ENCODE measurements at places on chromosomes 12 and 14.
A peak's percentile ranks its signal among the peaks of the same experiment; 100 is the strongest.

- no peak overlapping the region for H3K4me3 ChIP-seq
- peaks cover 10% of the 10 kb centered on the region for H3K4me1 ChIP-seq
- peaks cover 27% of the 10 kb centered on the region for H3K27me3 ChIP-seq
- H3K36me3 ChIP-seq: no peaks in the 10 kb centered on the region
- no peak for DNase-seq
Observed at GRCh38 chr12:54437243-54437642, 18.2 kb upstream of the ITGA5 start.

DNA sequence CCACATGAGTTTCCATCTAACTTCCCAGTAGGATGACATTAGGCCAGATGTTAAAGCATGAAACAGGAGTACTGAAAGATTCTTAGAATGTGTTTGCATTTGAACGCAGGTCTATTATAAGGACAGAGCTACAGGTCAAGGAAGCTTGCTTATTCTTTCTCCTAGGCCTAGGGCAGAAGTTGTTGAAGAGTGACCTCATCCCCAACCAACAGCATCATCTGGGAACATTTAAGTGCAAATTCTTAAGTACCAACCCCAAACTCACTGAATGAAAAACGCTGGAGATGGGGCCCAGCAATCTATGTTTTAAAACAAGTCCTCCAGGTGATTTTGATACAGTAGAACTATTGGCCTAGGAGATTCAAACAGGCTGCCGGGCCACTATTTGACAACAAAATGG, 52.4 kb downstream of the PAPLN start:
- peaks cover 4% of the 10 kb centered on the region for H3K4me1 ChIP-seq
- no peaks in the 10 kb centered on the region for H3K27me3 ChIP-seq
- peaks cover 27% of the 10 kb centered on the region for H3K36me3 ChIP-seq

- no peaks in the 10 kb centered on the region for H3K27me3 ChIP-seq
- no peak overlapping the region for H3K27ac ChIP-seq
- no peak overlapping the region for H3K4me3 ChIP-seq
- no peaks in the 10 kb centered on the region for H3K4me1 ChIP-seq
- no peaks in the 10 kb centered on the region for H3K36me3 ChIP-seq
- DNase-seq: no peak
Observed at GRCh38 chr12:60803147-60803546, 1207.3 kb downstream of the SLC16A7 start.

GRCh38 chr14:73768107-73768506, 53.9 kb upstream of the PNMA1 start:
- peaks cover 4% of the 10 kb centered on the region for H3K36me3 ChIP-seq
- no peaks in the 10 kb centered on the region for H3K27me3 ChIP-seq
- DNase-seq: no peak
- H3K27ac ChIP-seq: no peak overlapping the region
- no peak overlapping the region for H3K4me3 ChIP-seq

GRCh38 chr12:103930787-103931735, 851 bp downstream of the HSP90B1 start:
- peaks cover 33% of the 10 kb centered on the region for H3K4me1 ChIP-seq
- H3K27ac ChIP-seq: peak overlapping the region; percentile 99
- DNase-seq: no peak
- peaks cover 3% of the 10 kb centered on the region for H3K27me3 ChIP-seq
- peaks cover 39% of the 10 kb centered on the region for H3K36me3 ChIP-seq

GRCh38 chr14:31968107-31968810, 108.8 kb upstream of the ARHGAP5 start:
- no peak for DNase-seq
- no peaks in the 10 kb centered on the region for H3K27me3 ChIP-seq
- H3K27ac ChIP-seq: peak overlapping the region; percentile 52
- peaks cover 24% of the 10 kb centered on the region for H3K4me1 ChIP-seq
- peak overlapping the region; percentile 17 for H3K4me3 ChIP-seq

DNA sequence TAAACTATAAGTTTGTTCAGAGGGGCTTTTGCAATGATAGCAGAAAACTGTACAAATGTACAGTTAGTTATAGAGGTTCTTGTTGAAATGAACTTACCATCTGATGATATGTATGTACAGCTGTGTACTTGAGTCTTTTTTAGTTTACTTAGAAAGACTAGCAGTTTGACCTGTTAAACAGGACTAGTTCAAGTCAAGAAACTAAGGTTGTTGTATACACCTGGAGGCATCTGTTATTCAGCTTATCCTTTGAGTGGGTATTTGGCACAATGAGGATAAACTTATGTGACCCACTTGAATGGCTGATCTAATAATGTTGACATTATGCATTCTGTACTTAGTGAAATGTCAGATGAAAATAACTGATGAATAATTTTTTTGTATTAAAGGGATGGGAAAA, 13.4 kb downstream of the MTERF2 start:
- H3K27me3 ChIP-seq: no peaks in the 10 kb centered on the region
- peaks cover 20% of the 10 kb centered on the region for H3K36me3 ChIP-seq
- peaks cover 29% of the 10 kb centered on the region for H3K4me1 ChIP-seq

- no peak overlapping the region for H3K4me3 ChIP-seq
- DNase-seq: peak; percentile 32
- H3K36me3 ChIP-seq: no peaks in the 10 kb centered on the region
- H3K27me3 ChIP-seq: peaks cover 6% of the 10 kb centered on the region
Observed at GRCh38 chr12:104177663-104178501, 37.7 kb upstream of the TXNRD1 start.

DNA sequence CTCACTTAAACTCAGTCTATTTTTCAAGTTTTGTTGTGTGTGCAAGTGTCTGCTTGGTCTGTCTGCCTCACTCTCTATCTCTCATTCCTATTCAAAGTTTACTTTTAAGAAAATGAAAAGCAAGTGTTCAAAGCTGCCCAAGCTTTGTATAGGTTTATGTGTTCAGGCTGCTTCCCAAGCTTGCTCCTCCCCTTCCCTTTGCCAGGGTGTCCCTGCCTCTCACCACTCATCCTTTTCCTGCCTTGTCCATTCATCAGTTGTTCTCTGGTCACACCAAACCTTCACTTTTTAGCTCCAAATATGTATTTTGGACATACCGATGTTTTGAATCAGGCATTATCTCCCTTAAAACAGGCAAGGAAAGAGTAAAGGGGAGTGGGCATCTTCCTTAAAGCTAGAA, 41.3 kb downstream of the STK38L start:
- no peak overlapping the region for H3K27ac ChIP-seq
- no peaks in the 10 kb centered on the region for H3K27me3 ChIP-seq
- peaks cover 6% of the 10 kb centered on the region for H3K36me3 ChIP-seq
- H3K4me3 ChIP-seq: no peak overlapping the region
- no peak for DNase-seq

DNA sequence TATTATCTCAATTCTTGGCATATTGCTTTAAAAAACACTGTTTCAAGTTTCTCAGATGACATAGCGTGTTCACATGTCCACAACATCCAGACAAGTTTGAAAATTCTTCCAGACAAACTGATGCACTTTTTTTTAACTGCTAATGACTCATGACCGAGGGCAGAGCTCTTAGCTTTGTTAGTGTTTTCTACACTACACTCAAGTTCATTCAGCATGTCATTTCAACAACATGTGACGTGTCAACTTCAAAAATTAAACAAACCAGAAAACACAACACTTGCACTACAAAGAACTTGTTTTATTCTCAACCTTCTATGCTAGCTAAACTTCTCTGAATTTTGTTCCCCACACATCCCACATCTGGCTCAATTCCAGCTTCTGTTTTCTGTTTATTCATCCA, 1186.3 kb upstream of the FLRT2 start:
- H3K36me3 ChIP-seq: no peaks in the 10 kb centered on the region
- no peak overlapping the region for H3K27ac ChIP-seq
- H3K27me3 ChIP-seq: no peaks in the 10 kb centered on the region
- no peak for DNase-seq

- H3K4me1 ChIP-seq: no peaks in the 10 kb centered on the region
- no peak overlapping the region for H3K27ac ChIP-seq
- no peak for DNase-seq
- H3K27me3 ChIP-seq: no peaks in the 10 kb centered on the region
- no peak overlapping the region for H3K4me3 ChIP-seq
Observed at GRCh38 chr12:34333337-34333736, 311.0 kb downstream of the ALG10 start.

DNA sequence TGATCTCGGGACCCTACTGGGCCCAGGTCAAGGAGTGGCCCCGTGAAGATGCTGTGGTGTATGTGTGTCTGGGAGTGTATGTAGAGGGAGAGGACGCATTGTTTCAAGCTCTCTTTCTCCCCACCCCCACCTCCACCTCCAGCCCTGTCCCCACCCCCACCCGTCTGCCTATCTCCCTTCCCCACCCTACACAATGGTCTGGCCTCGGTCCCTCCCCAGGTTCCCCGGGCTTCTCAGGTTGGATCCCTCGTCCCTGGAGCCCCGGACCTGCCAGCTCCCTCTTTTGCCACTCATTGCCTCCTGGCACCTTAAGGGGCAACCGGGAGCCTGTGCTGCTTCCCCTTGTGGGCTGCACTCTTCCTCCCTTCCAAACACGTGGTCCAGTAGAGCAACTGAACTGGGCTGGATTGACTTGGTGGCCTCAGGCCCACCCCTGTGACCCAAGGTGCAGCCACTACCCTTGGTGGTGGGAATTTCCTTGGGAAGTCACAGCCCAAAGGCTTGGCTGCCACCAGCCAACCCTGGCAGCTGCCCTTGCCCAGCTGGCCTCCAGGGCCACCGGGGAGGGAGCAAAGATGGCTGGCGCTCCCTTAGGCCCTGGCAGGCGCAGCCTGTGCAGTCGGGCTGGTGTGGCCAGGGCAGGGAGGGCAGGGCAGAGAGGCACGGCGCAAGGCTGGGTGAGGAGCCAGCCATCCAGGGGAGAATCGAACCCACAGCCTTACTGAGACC, 628 bp downstream of the VRTN start:
- H3K27me3 ChIP-seq: peaks cover 32% of the 10 kb centered on the region
- DNase-seq: no peak
- no peak overlapping the region for H3K4me3 ChIP-seq
- no peaks in the 10 kb centered on the region for H3K4me1 ChIP-seq

DNA sequence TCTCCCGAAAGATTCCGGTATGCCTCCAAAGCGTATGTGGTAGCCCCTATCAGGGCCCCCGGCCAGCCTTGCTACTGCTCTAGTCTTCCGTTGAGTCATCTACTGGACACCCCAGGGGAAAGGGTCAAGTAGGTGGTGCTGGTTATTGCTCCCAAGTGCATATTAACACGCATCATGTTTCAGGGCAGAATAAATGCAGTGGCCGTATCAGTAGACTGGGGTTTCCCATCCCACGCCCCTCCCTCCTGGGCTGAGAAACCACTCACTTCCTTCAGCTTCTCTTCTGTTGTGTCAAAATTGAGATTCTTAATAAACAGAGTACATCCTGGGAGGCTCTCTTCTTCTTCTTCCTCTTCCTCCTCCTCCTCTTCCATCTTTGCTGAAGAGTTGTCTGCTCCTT, 39.3 kb downstream of the RBM19 start:
- peaks cover 22% of the 10 kb centered on the region for H3K36me3 ChIP-seq
- no peak overlapping the region for H3K4me3 ChIP-seq
- H3K4me1 ChIP-seq: no peaks in the 10 kb centered on the region
- no peaks in the 10 kb centered on the region for H3K27me3 ChIP-seq
- no peak overlapping the region for H3K27ac ChIP-seq
- no peak for DNase-seq

DNA sequence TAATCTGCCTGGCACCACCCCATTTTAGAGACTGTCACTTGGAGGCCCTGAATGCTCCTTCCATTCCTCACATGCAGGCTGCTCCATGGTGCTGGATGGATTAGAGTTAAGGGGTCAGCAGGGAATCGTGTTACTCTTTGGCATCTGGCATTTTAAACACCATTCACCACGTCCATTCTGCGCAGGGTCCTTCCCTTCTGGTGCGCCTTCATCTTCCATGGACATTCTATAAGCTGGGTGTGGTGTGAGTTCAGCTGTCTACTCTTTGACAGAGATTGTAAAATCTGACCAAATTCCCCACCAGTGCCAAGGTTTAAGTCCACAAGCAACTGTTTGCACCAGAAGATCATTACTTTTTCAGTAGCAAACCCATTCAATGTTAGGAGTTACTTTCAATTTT, 47.8 kb downstream of the GIT2 start:
- H3K4me3 ChIP-seq: no peak overlapping the region
- H3K27me3 ChIP-seq: no peaks in the 10 kb centered on the region
- peaks cover 31% of the 10 kb centered on the region for H3K36me3 ChIP-seq
- DNase-seq: no peak
- peaks cover 45% of the 10 kb centered on the region for H3K4me1 ChIP-seq

- H3K36me3 ChIP-seq: no peaks in the 10 kb centered on the region
- no peak overlapping the region for H3K4me3 ChIP-seq
- no peak for DNase-seq
- H3K27me3 ChIP-seq: peaks cover 11% of the 10 kb centered on the region
- no peak overlapping the region for H3K27ac ChIP-seq
Observed at GRCh38 chr12:97274386-97274785, 188.2 kb upstream of the RMST start.

- no peaks in the 10 kb centered on the region for H3K36me3 ChIP-seq
- H3K4me1 ChIP-seq: peaks cover 17% of the 10 kb centered on the region
- no peak overlapping the region for H3K27ac ChIP-seq
- no peak for DNase-seq
- peaks cover 3% of the 10 kb centered on the region for H3K27me3 ChIP-seq
Observed at GRCh38 chr14:82626156-82627066, 1092.8 kb upstream of the SEL1L start.

GRCh38 chr12:2803635-2804392, 8.7 kb upstream of the ITFG2 start:
- H3K36me3 ChIP-seq: peaks cover 62% of the 10 kb centered on the region
- DNase-seq: no peak
- H3K4me1 ChIP-seq: no peaks in the 10 kb centered on the region
- no peaks in the 10 kb centered on the region for H3K27me3 ChIP-seq
- no peak overlapping the region for H3K4me3 ChIP-seq

Measured in type B pancreatic cell (in vitro differentiated cells).